Frontal cortex (tissue), 4 donors: ENCODE measurements at places on chromosomes 2 and 18.

GRCh38 chr2:24539258-24539657 is 48.2 kb downstream of the NCOA1 start:
- DNase-seq = no peak

DNA sequence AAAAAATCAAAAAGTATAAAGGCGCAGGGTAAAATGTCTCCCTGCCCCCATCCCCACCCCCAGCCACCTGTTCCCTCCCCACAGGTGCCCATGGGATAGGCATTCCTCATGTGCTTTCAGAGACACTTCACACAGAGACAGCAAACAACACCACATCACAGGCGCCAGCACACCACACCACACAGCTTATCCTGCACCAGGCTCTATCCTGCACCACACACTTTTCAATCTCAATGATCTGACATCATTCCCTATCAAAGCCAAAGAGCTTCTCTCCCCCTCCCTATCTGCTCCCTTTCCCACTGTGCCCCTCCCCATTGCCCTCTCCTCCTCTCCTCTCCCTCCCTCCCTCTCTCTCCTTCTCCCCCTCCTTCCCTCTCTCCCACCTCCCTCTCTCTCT is 15.5 kb downstream of the FAM178B start:
- no peak for DNase-seq

- no peak for DNase-seq
Measured at GRCh38 chr2:224918626-224919471, 123.4 kb downstream of the DOCK10 start.

- no peak for DNase-seq
Measured at GRCh38 chr2:45244928-45245327, 235.7 kb upstream of the SIX2 start.
